OCI-M1 (cell line): ENCODE measurements at places on chromosomes 5 and 9.
A peak's percentile ranks its signal among the peaks of the same experiment; 100 is the strongest.

DNA sequence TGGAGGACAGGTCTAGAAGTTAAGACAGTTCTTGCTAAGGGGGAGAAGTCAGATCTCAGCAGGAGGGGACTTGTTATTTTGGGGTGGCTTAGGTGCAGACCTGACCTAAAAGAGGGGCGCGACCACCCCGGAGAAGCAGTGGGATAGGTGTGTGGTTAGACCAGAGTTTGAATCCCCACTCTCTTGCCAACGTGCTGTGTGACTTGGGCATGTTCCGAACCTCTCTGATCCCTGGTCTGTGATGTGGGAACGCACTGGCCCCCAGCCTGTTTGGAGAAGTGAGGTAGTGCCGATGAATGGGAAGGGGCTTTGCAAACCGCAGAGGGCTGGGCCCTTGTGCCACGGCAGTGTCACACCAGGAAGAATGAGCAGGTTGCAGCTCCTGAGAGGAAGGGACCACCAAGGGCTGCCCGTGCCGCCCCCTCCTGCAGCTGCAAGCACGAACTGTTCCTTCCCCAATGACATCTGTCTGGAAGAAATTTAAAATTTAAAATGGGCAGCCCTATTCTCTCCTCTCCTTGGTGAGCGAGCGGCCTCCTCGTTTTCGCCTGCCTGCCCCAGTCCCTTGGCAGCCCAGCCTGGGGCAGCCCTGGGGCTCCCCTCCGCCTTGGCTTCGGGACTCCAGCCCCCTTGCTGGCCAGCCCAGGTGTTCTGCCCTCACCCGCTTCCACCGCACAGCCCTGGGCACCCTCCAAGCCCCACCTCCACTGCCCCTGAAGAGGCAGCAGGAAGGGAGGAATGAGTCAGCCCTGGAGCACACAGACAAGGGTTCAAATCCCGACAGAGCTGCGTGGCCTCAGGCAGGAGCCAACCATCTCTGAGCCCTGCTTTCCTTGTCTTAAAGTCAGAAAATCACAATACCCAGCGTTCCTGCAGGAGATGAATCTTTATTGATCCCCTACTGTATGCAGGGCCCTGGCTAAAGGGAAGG is 1.6 kb downstream of the FIBCD1 start:
- no peak for DNase-seq

GRCh38 chr9:33161011-33161588 is 6.0 kb downstream of the B4GALT1 start:
- peak; percentile 44 for DNase-seq

GRCh38 chr5:176929654-176930053 is 30.5 kb upstream of the HK3 start:
- peak; percentile 9 for DNase-seq

DNA sequence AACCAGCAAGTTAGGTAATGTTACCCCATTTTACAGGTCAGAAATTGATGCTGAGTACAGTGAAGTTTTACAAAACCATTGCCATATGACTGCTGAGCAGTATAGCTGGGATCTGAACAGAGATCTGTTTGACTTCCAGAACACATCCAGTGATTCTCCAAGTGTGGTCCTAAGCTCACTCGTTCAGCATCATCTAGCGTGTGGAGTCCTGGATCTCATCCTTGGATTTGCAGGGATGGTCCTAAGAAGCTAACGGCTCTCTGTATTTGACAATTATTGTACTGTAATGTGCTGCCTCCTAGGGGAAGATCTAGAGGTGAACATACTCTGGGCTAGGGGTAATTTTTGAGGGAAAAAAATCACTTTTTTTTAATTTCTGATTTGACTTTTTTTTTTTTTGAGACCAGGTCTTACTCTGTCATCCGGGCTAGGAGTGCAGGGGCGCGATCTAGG is 1.4 kb downstream of the SLC26A2 start:
- DNase-seq: peak; percentile 70

DNA sequence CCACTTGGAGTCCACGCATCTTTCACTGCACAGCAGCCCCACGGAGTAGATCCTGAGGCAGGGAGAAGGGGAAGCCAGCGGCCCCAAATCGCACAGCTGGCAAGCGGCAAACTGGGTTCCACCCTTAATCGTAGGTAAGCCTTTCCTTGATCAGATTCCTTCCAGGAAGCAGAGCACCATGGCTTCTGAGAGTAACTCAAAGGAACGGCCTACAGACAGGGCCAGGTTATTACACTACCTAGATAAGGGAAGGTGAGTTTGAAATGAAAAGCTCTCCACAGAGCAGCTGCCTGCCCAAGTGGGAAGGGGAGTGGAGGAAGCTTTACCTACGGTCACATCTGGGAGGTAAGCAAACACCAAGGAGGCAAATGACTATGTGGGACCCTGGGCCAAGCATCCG is 7.9 kb downstream of the DAP start:
- DNase-seq: no peak

- no peak for DNase-seq
Measured at GRCh38 chr9:124041817-124042116, 30.2 kb downstream of the LHX2 start.

GRCh38 chr5:119876522-119876921 is 247.2 kb downstream of the FAM170A start:
- DNase-seq: no peak

GRCh38 chr5:176155922-176156359 is 82.3 kb upstream of the SIMC1 start:
- no peak for DNase-seq

DNA sequence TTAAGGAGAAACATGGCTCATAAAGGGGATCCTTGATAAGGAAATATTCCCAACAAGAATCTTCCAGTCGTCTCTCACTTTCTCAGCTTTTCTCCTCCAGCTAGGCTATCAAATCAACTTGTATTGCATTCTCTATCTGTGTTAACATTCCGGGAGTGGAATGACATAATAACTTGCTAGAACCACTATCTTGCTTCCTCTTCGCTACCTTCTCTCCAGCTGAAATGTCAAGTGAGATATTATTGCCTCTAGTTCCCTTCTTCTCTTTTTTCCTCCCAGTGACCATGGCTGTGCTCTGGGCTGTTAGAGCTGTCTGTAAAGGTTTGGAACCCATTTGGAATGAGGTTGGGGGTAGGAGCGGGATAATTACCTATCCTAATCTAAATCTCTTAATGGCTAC is 1329.5 kb upstream of the WWC1 start:
- DNase-seq: peak; percentile 37

GRCh38 chr9:85940275-85940831 is 593 bp upstream of the NAA35 start:
- DNase-seq: peak; percentile 64

- DNase-seq: peak; percentile 48
Measured at GRCh38 chr5:153619771-153620170, 129.3 kb downstream of the GRIA1 start.

- no peak for DNase-seq
Measured at GRCh38 chr5:165277661-165278060, 1772.2 kb downstream of the MAT2B start.

DNA sequence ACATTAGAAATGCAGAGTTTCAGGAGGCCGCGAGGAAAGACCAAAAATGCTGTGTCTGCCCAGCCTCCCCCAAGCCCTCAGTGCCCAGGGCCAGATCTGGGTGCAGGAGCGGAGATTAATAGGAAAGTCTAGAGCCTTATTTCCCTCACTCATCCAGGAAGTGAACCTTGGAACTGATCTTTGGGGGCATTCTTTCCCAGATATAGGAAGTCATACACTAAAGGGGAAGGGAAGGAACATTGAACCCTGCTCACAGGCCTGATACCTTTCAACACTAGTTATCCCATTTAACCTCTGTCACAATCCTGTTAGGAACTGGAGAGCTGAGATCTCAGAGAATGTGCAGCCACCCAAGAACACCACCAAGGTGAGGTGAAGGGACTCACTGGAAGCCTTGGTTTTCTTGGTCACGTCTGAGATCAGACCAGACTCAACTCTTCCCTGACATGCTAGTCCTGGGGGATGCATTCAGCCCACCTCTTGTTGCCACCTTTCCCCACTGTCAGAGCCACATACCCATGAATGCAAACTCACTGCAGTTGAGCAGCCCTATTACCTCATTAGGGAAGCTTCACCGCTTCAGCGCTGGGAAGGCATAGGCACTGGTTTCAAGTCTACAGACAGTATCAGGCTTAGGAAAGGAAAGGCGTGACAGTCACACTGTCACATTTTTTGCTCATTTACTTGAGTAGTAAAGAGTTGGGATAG is 95.0 kb downstream of the KIAA1958 start:
- DNase-seq: no peak

DNA sequence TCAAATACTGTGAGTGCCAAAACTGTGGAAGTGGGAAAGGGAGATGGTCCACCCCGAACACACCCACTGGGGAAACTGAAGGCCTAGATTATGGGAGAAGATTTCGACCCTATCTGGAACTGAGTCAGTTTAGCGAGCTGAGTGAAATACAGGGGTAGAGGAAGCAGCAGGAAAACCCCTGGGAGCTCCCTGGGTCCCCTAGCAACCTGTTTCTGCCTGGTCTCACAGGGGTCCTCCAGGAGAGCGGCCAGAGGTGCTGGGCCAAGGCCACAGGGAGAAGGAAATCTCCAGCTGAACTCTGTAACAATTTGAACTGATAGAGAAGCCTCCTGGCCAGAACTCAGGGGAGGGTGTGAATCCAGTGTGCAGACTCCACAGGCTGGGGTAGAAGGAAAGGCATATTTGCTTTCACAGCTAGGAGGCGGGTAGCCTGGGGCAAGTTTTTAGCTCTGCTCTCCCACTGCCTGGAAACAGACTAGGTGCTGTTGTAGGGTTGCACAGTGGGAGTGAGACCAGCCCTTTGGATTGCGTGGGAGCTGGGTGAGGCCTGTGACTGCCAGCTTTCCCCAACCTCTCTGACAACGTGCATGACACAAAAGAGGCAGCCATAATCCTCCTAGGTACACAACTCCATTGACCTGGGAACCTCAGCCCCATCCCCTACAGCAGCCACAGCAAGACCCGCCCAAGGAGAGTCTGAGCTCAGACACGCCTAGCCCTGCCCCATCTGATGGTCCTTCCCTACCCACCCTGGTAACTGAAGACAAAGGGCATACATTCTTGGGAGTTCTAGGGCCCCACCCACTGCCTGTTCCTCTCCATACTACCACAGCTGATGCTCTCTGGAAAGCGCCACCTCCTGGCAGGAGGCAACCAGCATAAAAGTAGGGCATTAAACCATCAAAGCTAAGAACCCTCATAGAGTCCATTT is 78.8 kb upstream of the GPBP1 start:
- DNase-seq: peak; percentile 14

DNA sequence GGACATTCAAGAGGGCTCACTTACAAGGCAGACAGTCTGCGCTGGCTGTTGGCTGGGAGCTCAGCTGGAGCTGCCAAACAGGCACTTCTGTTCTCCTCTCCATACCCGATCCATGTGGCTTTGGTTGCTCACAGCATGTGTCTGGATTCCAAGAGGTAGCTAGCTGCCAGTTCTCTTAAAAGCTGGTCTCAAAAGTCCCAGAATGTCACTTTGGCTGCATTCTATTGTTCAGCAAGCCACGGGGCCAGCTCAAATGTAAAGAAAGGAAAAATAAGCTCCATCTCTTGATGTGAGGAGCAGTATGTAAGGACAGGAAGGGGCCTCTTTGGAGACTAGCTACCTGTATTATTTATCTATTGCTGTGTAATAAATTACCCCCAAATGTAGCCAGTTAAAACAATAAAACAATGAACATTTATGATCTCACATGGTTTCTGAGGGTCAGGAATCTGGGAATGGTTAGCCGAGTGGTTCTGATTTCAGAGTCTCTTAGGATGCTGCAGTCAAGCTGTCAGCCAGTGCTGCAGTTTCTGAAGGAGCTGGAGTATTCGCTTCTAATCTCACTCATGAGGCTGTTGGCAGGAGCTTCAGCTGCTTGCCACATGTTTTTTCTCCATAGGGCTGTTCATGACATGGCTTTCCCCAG is 112.7 kb upstream of the CLINT1 start:
- DNase-seq: no peak

GRCh38 chr5:15026944-15027343 is 155.4 kb upstream of the ANKH start:
- DNase-seq: no peak
